Adipose tissue (tissue), 3 donors: ENCODE measurements at places on chromosomes 3 and 15. TPM values are rescaled to one million over a fixed set of nuclear protein-coding genes. Genes with fewer than 3 reads are reported as not detected.

Gene EXD1
- not detected for polyA plus RNA-seq

Gene GOLGA8T
- polyA plus RNA-seq, result 0.18 TPM

Gene GRIP2
- 3.7 TPM for polyA plus RNA-seq

Gene CCR8
- not detected for polyA plus RNA-seq

Gene SIN3A
- polyA plus RNA-seq, result 8.9 TPM

Gene ITIH4
- polyA plus RNA-seq, result 4.0 TPM

Gene C3orf80
- polyA plus RNA-seq, result 0.10 TPM
